ENCODE measurements at places on chromosomes 13 and 19.

DNA sequence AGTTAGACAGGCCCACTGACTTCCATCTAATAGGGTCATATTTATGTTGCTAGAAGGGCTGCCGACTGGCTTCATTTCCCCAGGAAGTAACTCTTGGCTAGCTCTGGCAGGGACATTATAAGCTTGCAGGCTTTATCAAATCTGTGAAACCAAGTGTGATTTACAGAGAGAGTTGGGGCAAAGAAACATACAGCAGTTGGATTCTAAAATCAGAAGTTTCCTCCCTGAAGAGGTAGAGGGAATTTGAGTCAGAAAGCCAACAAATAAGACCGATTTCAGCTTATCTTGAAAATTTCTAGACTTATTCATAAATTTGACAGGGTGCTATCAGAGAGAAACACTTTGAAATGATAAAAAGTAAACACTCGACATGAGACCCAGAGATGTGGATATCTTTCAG is 407.8 kb downstream of the OLFM4 start:
- no peak for DNase-seq

DNA sequence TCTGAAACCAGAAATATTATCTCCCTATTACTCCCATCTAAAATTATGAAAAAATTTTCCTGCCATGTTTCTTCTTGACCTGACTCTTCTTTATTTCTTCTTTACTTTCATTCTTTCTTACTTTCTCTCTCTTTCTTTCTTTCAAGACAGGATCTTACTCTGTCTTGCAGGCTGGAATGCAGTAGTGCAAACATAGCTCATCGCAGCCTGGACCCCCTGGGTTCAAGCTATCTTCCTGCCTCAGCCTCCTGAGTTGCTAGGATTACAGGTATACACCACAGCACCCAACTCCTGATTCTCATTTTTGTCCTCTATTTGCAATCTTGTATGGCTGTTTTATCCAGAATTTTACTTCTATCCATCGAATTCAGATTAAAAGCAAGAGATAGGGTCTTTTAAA is 631.1 kb downstream of the TBC1D4 start:
- no peak for DNase-seq

GRCh38 chr13:51003642-51004041 is 94.1 kb downstream of the RNASEH2B start:
- DNase-seq = no peak

DNA sequence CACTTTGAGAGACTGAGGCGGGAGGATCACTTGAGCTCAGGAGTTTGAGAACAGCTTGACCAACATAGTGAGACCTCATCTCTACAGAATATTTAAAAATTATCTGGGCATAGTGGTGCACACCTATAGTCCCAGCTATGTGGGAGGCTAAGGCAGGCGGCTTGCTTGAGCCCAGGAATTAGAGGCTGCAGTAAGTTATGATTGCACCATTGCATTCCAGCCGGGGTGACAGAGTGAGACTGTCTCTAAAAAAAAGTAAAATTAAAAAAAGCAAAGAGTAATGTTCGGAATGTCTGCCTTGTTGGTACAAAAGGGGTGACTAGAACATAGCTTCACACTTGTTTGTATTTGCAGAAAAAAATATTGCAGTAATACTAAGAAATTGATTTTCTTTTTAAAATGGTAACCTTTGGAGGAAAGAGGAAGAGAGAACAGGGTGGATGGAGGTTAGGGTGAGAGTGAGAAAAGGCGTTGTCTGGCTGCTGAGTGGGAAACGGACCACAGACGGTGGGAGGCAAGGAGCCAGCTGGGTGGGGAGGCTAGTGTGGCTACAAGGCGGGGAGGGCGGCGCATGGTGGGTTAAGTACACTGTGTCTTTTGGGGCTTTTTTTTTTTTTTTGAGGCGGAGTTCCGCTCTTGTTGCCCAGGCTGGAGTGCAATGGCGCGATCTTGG is 10.2 kb downstream of the PPP1R14A start:
- peak; percentile 70 for DNase-seq

GRCh38 chr13:34833562-34834182 is 108.4 kb upstream of the NBEA start:
- no peak for DNase-seq

GRCh38 chr13:80574113-80574850 is 233.4 kb upstream of the SPRY2 start:
- DNase-seq = peak; percentile 30

- no peak for DNase-seq
Measured at GRCh38 chr19:55481794-55482155, 3.2 kb upstream of the NAT14 start.

DNA sequence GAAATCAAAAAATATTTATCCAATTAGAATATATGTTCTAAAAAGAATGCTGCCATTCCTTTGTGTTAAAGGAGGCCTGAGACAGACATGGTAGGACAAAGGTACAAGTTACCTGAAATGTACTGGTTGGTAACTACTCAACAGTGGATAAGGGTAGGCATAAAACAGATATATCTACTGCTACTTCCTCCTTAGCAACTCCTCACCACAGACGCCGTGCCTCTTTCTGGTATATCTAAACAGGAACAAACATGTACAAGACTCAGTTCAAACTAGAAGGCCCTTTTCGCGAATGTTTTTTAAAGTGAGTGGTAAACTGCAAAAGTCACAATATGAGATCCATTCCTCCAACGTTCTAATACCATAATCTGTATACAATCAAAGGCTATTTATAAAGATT is 86.9 kb downstream of the TBC1D4 start:
- DNase-seq = no peak

DNA sequence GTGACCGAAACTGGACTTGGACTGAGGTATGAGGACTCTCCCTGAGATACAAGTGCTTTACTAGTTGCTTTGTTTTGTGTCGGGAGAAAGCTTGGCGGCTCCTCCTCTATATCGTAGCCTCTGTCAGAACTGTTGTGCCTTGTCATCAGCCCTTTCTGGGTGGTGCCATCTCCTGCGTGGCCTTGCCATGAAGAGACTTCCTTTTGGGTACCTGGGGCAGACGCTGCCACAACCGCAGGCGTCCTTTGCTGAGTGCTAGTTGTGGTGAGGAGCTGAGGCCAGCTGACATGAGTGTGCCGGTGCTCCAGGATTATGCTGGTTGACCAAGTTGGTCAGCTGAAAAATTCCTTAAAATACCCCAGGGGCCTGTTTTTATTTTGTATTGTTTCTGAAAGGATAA is 124.5 kb downstream of the AKAP11 start:
- no peak for DNase-seq

- peak; percentile 92 for DNase-seq
Measured at GRCh38 chr13:48144413-48145035, 49.6 kb upstream of the MED4 start.

DNA sequence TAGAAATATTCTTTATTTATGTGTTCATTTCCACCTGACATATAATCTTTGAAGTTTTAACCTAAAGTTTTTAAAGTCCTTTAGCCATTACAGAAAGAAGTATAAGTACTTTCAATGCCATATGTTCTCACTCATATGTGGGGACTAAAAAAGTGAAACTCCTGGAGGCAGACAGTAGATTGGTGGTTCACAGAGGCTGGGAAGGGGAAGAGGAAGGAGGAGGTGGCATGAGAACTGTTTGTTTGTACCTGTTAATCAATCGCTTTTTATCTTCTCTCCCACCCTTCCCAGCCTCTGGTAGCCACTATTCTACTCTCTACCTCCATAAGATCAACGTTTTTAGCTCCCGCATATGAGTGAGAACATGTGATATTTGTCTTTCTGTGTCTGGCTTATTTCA is 131.1 kb downstream of the MYO16 start:
- no peak for DNase-seq

- DNase-seq = no peak
Measured at GRCh38 chr19:19050104-19050503, 13.7 kb upstream of the SLC25A42 start.

DNA sequence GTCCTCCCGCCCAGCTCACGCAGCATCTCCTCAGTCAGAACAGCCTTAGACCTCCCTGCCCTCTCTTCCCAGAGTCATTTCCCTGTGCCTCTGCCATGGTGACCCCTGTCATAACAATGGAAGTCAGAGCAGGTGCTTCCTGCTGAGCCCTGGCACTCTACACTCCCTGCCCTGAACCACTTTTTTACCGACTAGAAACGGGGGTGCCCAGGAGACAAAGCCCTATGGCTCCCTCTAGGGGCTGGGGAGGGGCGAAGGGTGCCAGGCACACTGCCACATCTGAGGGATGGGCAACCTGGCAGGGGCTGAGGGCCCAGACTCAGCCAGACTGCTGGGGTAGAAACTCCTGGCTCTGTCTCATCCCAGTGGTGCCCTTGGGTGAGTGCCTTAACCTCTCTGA is 16.4 kb downstream of the ZNF574 start:
- peak; percentile 38 for DNase-seq

GRCh38 chr13:45482571-45483173 is 17.9 kb downstream of the COG3 start:
- DNase-seq = peak; percentile 16
